ENCODE measurements at places on chromosomes 5 and 9. TPM values are rescaled to one million over a fixed set of nuclear protein-coding genes. Genes with fewer than 3 reads are reported as not detected.

- no peak for DNase-seq
Measured at GRCh38 chr5:164799391-164799790, 1294.0 kb downstream of the MAT2B start.

DNA sequence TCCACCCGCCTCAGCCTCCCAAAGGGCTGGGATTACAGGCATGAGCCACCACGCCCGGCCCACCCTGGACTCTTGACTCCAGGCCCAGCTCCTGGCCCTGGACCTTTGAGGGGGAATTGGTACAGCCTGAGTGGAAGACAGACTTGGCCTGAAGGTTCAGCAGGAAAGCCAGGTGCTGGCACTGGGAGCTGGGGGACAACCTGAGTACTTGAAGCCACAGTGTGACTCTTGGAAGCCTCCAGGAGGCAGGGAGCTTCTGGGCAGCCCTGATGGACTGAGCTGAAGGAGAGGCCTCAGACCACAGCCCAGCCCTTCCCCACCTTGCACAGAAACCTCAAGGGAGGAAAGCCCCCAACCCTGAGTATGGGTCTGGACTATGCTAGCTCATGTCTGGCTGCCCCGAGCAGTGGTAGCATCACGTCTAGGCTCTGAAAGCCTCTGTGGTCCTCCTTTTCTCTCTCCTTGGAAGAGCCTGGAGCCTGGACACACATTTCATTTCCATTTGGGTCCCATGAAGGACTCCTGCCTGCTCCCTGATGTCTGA lies 54.1 kb downstream of the RASGEF1C start:
- DNase-seq, result no peak

BAAT gene
- polyA plus RNA-seq, result 0.33 TPM

ARHGEF39 gene
- polyA plus RNA-seq, result 9.7 TPM

PALM2AKAP2 gene
- polyA plus RNA-seq, result 6.9 TPM
